ENCODE measurements at places on chromosomes 2 and 18. TPM values are rescaled to one million over a fixed set of nuclear protein-coding genes. Genes with fewer than 3 reads are reported as not detected.

ANKRD39 gene
- 7.5 TPM for total RNA-seq

DNA sequence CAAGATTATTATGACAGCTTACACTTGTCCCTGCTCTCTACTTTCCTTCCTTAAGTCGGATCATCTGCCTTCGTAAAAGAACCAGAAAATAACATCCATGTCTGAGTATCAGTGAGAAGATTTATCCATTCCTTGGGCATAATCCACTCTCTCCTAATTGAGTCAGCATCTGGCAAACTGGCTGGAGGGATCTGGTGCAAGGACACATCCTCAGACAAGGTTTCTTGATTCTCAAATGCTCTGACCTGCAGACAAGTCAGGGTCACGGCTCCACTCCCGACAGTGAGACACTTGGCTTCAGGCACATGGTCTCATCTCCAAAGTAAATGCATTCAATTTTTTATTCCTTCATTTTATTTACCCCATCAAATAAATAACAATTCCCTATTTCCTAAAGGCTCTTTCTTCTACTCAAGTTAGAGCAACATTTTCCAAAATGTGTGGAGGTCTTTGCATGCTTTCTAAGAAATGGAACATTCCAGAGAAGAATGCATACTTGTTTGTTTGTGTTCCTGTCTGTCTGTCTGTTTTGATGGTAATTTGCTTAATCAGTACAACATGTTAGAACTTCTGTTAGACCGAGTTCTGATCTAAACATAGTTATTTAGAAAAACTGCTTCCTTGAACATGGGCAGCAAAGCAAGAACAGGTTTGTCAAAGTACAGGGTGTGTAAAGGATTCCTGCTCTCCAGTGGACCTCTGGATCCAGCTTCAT, 246.9 kb downstream of the IRS1 start:
- DNase-seq, result no peak

DNA sequence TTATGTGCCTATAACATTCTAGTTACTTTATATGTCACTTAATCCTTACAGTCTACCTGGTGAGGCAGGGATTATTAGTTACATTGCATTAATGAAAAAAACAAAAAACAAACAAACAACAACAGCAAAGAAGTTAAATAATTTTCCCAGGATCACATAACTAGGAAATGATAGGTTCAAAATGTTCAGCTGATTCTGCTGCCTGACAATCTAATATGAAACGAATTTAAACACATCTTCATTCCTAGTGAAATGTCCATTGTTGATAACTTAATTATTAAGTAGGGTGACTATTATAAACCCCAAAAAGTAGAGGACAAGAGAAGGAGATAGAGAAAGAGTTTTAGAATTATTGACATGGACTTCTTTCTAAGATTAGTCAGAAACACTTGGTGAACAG, 22.6 kb downstream of the HOXD1 start:
- no peak for DNase-seq

ZAP70 gene
- 3.2 TPM for total RNA-seq

VSNL1 gene
- 2.3 TPM for total RNA-seq

GRCh38 chr18:13281406-13281805, 62.8 kb downstream of the LDLRAD4 start:
- no peak for DNase-seq

- no peak for DNase-seq
These were observed 214.7 kb upstream of the LYPD1 start for GRCh38 chr2:132884705-132885104.

DNA sequence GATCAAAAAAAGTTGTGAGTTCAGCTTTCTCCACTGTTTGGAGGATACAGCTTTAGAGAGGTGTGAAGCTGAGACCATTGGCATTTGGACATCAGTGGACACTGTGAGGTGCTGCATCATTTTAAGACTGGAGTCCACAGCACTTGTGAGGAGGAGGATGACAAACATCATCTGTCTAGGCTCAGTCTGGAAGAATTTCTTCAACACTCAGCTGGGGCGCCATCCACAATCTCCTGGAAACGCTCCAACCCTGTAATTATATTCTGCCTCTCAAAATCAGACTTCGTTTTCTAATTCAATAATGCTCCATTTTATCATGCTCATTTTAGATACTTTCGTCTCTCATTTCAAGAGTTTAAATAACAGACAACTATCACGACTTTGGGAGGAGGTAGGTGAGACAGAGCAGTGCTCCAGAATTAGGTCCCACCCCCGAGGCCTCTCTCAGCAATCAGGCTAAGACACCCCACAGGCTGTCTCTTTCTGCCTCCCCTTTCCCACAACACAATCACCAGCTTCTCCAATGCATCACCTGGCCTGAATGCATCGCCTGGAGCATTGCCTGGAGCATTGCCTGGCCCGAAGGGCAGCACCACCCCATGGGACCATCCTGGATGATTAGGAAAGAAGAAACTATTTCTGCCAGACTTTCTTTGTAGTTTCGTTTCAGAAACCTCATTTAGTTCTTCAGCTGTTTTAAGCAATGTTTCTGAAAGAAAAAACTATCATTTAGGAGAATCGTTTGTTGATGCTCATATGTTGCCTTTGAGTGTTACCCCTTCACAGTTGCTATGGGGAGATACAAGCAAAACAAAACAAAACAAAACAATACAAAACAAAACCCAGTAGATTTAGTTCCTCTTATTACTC, 37.0 kb upstream of the DPP10 start:
- peak; percentile 62 for DNase-seq

POTEC gene
- not detected for total RNA-seq

- DNase-seq, result no peak
These were observed 68.0 kb upstream of the RIOK3 start for GRCh38 chr18:23384778-23385736.

GRCh38 chr2:133667085-133667484, 98.8 kb upstream of the NCKAP5 start:
- DNase-seq, result no peak

DNA sequence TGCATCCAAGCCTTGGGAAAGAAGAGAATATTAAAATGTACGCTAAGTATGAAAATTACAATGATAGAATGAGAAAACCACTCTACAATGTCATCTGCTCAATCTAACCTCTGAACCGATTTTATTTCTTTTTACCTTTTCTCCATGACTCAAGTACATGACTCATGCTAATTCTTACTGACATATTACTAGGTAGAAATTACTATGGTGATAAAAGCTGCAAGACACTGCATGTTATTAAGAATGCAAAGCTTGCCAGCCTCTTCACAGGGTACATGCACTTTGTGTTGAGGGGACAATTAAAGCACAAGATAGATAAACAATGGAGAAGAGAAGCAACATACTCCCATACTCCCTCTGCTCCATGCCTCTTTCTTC, 20.7 kb downstream of the SFT2D3 start:
- no peak for DNase-seq

GRCh38 chr2:233772583-233772982, 5.5 kb upstream of the MROH2A start:
- DNase-seq, result no peak

CYP1B1 gene
- 2.7 TPM for total RNA-seq

AQP4 gene
- total RNA-seq, result 0.58 TPM

- DNase-seq, result no peak
These were observed 92.5 kb upstream of the LRP1B start for GRCh38 chr2:142223309-142223708.

DNA sequence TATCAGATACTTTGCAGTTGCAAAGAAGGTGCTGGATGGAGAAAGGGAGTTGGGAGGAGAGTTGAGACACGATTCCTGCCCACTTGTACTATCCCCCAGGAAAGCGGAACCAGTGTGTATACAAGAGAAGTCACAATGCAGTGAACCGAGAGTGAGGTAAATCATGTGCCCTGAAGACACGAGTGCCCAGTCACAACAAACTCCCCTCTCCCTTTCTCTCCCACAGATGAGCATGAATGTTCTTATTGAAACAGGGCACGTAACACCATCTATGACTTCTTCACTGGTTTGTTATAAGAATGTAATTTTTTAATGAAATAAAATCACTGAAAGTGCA, 155.7 kb downstream of the IRS1 start:
- DNase-seq, result no peak

DNA sequence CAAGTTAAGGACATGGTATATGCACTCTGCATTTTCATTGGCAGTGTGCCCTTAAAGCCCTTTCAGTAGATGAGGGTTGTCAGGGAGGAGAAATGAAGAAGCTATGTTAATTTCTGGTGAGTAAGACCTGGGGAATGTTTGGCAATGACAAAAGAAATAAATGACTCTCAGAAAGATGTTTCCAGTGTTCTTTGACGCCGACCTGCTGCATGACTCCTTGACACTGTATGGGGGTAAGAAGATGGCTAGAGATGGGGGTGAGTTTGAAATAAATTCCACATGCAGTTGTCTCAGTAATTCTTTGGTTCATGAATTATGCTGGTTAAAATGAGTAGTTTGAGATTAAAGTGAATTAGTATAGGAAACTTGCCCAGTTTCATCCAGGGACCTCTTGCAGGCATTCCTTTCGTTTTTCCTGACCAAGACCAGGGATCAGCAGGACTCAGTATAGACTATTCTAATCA, 5.9 kb downstream of the CCDC121 start:
- DNase-seq, result no peak

GPR39 gene
- total RNA-seq, result 0.09 TPM

GRCh38 chr2:173550143-173550542, 195.5 kb downstream of the CDCA7 start:
- DNase-seq, result peak; percentile 18

ABCB11 gene
- total RNA-seq, result 0.04 TPM

- peak; percentile 91 for DNase-seq
These were observed 151.1 kb upstream of the LHCGR start for GRCh38 chr2:48906633-48907032.

- peak; percentile 70 for DNase-seq
These were observed 247.9 kb upstream of the SYT4 start for GRCh38 chr18:43525169-43525568.

GRCh38 chr2:101655702-101656422, 41.6 kb upstream of the MAP4K4 start:
- DNase-seq, result peak; percentile 7

- DNase-seq, result no peak
These were observed 89.7 kb upstream of the COL3A1 start for GRCh38 chr2:188884517-188884916.

- DNase-seq, result no peak
These were observed 7.9 kb upstream of the TANK start for GRCh38 chr2:161152302-161152701.

DOCK10 gene
- 18.3 TPM for total RNA-seq

ATL2 gene
- total RNA-seq, result 44.1 TPM

GRCh38 chr2:82007071-82007664, 1702.6 kb upstream of the LRRTM1 start:
- no peak for DNase-seq

- DNase-seq, result no peak
These were observed 347.7 kb downstream of the KIAA1328 start for GRCh38 chr18:37176621-37176934.

IL1RN gene
- 0.22 TPM for total RNA-seq

DNA sequence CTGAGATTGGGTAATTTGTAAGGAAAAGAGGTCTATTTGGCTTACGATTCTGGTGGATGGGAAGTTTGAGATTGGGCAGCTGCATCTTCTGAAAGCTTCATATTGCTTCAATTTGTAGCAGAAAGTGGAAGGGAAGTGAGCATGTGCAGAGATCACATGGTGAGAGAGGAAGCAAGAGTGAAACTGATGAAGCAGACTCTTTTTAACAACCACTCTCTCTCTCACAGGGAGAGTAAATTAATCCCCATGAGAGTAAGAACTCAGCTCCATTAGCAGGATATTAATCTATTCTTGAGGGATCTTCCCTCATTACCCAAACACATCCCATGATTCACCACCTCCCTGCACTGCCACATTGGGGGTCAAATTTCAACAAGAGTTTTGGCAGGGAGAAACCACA, 298.5 kb upstream of the CELF4 start:
- DNase-seq, result no peak

All from muscle of leg (tissue), 16 donors.